ENCODE measurements at places on chromosomes 16 and 17.

GRCh38 chr17:34365340-34365739, 2.3 kb upstream of the CCL1 start:
- no peak for DNase-seq

GRCh38 chr17:66724581-66725341, 110.2 kb upstream of the CACNG5 start:
- no peak for DNase-seq

GRCh38 chr17:10036511-10037061, 131.5 kb upstream of the RCVRN start:
- DNase-seq: no peak

GRCh38 chr17:8614988-8615387, 15.5 kb downstream of the MYH10 start:
- DNase-seq: no peak

- no peak for DNase-seq
Observed at GRCh38 chr17:8284126-8284525, 4.3 kb upstream of the RANGRF start.

GRCh38 chr17:6347776-6348175, 87.1 kb downstream of the AIPL1 start:
- DNase-seq: no peak

DNA sequence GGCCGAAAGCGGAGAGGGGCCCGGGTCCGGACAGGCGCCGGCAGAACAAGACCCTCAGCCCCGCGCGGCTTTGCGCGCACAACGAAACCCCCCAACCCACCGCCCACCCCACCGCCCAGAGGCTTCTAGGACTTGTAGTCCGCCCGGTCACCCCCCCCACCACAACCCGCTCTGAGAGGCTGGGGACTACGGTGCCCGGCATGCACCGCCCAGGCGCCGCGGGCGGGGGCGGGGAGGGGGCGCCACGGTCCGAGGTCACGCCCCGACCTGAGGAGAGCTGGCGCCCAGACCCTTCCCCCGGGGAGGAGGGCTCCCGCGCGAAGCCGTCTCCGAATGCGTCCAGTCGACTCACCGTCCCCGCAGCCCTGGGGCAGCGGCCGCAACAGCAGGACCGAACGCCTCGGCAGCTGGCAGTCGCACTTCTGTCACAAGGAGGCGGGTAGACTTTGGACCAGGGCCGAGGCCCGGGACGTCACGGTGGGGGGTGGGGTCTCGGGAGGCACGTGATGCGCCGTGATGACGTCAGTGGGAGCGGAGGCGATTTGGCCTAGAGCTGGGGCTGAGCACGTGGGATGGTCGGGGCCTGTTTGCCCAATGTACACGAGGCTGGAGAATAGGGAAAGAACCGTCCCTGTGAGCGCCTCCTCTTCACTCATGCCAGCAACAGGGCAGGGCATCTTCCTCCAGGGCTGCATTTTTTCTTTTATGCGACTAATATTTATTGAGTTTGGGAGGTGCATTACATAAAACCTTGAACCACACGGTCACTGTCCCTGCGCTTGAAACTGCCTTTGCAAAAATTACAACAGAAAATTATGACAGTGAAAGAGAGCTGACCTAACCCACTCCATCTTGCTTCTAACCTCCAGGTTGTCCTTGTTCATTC, at the start of gene CDIP1:
Gene CDIP1 (minus strand): TSS at position 424 of the 886 bp plus-strand sequence. CDS start 24,643 bp downstream, outside the sequence.
- DNase-seq: no peak

DNA sequence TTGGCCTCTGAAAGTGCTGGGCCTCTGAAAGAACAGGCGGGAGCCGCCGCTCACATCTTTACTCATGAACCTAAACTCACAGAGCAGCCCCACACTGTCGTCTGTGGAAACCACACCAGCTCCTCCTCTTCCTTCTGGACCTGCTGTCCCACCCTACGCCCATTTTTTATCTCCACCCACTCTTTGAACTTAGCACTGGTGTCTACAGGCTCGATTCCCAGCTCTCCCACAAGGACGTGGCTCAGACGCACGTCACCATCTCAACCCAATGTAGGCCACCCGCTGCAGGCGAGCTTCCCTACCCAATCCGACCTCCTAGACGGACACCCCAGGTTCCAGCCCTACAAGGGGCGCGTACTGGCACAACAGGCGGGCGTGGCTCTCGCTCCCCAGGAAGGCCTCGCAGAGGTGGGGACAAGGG, 62.2 kb downstream of the NXN start:
- no peak for DNase-seq

DNA sequence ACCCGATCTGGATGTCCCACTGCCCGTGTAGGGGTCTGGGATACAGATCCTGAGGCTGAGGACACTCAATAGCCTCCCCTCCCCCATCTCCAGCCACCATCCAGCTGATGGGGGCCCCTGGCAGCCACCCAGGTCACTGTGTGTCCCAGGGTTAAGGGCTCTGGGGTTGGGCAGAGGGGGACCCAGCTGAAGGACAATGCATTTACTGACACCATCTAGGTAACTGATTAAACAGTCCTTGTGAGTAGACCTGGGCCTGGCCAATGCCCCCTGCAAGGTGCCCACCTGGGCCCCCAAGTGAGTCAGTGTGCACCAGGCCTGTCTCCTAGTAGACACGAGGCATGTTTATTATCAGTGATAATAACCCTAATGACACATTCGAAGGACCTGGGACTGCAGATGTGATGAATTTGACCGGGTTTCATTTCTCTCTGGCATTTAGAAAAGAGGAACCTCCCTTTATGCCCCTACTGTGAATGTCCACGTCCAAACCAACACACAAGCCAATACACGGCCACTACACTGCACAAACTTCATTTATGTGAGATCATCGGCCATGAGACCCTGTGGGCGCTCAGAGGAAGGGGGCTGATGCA, 261.9 kb upstream of the FOXF1 start:
- DNase-seq: no peak

DNA sequence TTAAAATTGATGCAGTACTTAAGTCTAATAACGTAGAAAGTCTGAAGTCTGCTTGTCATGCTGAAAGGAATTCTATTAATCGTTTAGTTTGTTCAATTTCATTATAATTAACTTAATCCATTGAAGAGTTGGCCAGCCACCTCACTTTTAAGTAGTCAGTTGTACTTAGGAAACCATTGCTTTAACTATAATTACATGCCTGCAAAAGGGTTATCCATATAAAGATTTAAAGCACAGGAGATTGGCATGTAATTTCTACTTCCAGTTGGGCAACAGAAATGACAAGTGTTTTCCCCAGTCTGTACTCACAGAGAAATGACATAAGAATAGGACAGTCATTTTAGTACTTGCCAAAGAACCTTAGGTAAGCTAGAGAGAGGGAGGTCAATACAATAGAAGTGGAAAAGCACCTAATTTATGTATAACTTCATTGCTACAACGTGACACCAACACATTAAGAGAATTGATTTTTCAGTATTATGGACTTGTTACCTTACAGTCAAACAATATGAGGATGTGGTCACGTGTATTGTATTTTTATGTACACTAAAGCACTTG, 3.7 kb upstream of the USP32 start:
- DNase-seq: no peak

- no peak for DNase-seq
Observed at GRCh38 chr16:55144651-55145050, 179.4 kb upstream of the IRX6 start.

- no peak for DNase-seq
Observed at GRCh38 chr17:29131814-29132682, 48.1 kb downstream of the MYO18A start.

DNA sequence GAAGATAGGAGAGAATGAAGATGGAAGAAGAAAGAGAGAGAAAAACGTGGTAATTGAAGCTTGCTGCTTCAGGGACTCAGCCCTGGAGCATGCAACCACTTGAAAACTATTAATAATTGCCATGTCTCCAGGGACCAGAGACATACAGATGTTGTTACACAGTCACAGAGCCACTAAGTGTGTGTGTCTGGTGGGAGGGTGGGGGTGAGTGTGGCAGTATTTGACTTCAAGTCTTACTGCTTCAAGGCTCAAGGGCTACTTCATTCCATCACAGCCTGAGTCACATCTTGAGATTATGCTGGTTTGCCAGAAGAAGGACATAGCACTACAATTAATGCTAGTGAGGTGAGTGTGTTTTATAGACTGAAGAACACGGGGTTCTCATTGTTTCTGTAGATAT, 202.2 kb downstream of the CDH8 start:
- no peak for DNase-seq

DNA sequence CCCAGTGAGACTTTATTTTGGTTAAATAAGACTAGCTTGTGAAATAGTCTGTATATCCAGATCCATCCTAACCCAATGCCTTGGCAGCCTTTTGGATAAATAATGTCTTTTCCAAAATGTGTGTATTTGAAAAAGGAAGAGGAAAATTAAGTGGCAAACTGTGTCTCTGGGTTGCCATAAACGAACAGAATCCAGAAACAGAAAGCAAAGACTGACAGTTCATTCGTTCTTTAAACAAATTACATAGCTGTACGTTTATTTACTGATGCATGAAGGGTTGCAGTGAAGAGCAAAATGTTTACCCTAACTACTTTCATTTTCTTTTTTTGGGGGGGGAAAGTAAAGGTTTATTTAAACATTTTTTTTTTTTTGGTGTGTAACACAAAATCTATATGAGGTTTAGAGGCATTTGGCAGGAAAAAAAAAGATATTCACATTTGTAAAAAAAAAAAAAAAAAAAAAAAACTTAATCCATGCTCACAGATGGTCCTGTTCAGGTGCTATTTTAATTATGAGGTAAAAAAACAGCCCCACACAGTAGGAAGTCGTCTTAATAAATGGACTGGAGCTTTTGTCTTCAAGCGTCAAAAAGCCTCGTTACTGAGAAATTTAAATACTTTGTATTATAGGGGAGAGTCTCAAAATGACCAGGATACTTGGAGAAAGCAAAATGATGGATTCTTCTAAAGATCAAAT, 245.9 kb downstream of the FTO start:
- no peak for DNase-seq

GRCh38 chr17:37490638-37491614, 1.2 kb downstream of the DUSP14 start:
- DNase-seq: no peak

- DNase-seq: no peak
Observed at GRCh38 chr16:88449267-88449561, 3.9 kb upstream of the ZFPM1 start.

GRCh38 chr17:4492721-4493561, 5.7 kb upstream of the SPNS2 start:
- no peak for DNase-seq

DNA sequence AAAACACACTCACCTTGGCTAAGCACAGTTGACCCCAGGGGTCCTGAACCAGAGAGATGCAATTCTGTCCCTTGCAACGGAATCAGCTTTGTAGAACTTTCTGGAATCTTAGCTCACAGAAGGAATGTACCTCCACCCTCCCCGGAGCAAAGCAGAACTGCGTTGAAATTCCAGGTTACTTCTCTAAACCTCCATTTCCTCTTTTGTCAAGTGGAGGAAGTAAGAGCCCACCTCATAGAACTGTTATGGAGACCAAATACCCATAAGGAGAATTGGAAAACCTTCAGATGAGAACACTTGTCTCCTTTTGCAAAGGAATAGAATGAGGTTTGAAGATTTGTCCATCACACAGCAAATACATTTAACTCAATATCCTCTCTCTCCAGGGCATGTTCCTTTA, 86.6 kb upstream of the RBBP6 start:
- DNase-seq: no peak

All from cortex of kidney (tissue), 1 donor.